ENCODE measurements at places on chromosomes 4 and X.

- DNase-seq = peak; percentile 81
Measured at GRCh38 chr4:2795893-2796848, 3.3 kb downstream of the SH3BP2 start.

GRCh38 chr4:84503495-84504437 is 4.7 kb upstream of the NKX6-1 start:
- DNase-seq = peak; percentile 83

- DNase-seq = no peak
Measured at GRCh38 chr4:7304436-7304835, 112.1 kb downstream of the SORCS2 start.

DNA sequence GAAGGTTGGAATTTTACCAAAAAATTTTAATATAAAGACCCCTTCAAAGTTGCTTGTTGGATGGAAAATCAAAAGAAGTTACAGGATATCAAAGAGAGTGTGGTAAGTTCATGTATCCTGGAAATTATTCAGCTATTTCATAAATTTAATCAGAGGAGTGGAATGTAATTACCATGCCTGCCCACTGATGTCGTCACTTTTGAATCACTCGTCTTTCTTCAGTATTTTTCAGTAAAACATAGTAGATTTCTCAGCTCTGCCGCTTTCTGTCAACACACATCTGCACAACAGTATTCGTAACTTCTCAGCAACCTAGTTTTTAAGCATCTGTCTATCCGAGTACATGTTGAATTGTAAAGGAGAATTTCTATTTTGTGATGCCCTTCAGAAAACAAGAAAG is 2163.0 kb upstream of the AGA start:
- peak; percentile 10 for DNase-seq

DNA sequence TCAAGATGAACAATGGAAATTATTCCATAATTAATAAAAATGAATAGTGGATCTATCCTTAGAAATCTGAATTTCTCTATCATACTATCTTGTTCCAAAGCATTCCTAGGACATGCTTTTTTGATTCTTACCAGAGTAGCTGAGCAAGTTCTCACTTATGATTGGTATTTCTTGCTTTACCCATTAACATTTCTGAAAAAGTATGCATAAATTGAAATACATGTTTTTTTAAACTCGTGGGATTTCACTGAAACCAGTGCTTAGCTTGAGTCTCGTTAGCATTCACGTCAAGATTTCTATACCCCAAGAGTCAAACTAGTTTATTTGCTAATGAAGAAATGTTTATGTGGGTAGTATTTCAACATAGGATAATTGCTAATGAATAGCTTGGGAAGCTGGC is 89.0 kb downstream of the ELOVL6 start:
- no peak for DNase-seq

DNA sequence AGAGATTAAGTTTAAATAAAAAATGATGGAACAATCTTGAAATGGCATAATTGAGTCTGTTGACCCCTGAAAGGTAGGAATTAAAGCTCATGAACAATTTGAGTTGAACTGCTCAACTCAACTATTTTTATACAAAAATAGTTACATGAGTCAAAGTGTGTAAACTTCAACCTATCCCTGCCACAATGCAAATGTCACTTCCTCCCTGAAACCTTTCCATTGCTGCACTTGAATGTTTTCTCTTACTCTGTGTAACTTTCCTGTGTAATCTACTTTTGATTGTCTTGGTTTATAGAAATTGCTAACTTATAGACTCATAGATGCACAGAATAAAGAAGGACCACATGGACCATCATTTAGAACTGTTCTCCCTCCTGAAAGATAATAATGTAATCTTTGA is 218.5 kb downstream of the GBA3 start:
- no peak for DNase-seq

- DNase-seq = no peak
Measured at GRCh38 chr4:43374216-43374751, 481.8 kb downstream of the GRXCR1 start.

DNA sequence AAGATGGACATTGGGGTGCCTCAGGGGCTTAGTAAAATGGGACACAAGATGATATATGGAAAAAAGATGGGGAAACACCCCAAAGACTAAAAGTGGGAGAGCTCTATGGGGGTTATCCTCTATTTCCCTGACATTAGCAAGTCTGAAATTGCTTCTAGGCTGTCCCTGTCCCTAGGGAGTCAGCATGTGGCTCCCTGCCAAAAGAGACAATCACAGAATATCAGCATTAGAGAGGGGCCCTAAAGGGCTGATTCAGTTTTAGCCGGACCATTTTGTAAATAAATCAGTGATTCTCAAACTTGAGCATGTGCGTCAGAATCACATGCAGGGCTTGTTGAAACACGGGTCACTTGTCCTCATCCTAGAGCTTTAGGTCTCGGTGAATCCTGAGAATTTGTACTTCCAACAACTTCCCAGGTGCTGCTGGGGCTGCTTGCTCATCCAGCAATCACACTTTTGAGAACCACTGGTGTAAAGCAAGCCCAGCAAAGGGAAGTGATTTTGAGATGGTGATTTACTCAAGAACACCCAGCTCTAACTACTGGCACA is 165.3 kb upstream of the DGKK start:
- no peak for DNase-seq

DNA sequence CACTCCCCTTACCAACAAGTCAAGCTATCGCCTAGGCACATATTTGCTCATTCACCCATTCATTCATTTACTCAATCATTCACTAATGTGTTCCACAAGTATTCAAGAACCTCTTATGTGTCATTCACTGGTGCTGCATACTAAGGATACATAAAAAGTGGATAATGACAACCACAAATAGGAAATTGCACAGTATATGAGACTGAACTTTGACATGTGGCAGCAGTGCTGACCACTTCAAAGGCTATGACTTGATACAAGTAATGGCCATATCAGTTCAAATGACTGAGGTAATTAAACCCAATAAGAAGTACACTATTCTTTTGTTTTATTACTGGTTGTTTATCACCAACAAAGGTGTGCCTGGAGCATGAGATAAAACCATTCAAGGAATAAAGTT is 282.5 kb downstream of the KLHL13 start:
- no peak for DNase-seq

DNA sequence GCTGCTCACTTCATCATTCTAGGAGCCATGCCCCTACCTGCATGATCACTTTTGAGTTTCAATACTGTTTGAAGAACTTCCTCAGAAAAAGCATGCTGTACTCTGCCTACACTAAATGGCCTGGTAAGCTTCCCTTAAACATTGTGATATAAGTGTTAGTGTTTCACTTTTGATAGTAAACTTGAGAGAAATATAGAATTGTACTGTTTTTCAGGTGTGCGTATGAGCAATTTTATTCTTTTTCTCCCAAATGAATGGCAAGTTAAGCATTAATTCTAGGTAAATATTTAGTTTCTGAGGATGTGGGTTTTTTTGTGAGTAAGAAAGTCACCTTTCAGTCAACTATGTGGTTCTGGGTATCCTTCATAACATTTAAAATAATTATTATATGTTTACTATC is 484.5 kb downstream of the IL15 start:
- DNase-seq = no peak

GRCh38 chr4:22635692-22636091 is 57.0 kb upstream of the GBA3 start:
- DNase-seq = no peak

- DNase-seq = peak; percentile 62
Measured at GRCh38 chr4:25818371-25818871, 44.4 kb downstream of the SEL1L3 start.

Data from GM23248 (cell line).